ENCODE measurements at places on chromosomes 12 and 14.

GRCh38 chr12:11577658-11578260 lies 71.7 kb upstream of the ETV6 start:
- no peak for DNase-seq

DNA sequence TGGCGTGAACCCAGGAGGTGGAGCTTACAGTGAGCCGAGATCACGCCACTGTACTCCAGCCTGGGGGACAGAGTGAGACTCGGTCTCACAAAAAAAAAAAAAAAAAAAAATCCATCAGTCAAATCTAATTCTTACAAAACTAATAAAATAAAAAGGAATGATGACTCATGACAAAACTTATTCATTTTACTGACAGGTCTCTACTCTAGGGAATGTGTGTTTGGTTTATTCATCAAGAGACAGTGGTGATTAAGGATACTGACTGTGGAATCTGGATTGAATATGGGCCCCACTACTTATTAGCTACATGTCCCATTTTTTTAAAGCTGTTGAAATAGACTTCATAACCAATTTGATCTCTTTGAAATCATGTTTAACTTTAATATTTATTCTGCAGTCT lies 29.3 kb upstream of the GAS2L3 start:
- no peak for DNase-seq

GRCh38 chr12:106753526-106753925 lies 21.0 kb upstream of the RIC8B start:
- no peak for DNase-seq

DNA sequence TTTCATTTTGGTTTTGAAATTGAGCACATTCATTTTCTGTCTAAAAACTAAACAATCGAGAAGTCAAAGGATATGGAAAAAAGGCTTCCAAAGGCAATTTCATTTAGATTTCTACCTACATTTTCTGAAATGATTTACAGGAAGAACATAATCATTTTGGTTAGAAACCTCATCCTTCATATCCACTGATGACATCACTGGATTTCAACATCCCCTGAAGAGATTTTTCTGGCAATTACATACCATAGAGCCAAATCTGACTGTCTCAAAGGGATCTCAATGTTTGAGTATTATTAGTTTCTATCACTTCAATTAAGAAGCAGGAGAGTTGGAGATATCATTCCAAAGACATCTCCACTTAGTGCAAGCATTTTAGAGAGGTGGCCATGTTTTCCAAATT lies 137.8 kb downstream of the TTC7B start:
- no peak for DNase-seq

DNA sequence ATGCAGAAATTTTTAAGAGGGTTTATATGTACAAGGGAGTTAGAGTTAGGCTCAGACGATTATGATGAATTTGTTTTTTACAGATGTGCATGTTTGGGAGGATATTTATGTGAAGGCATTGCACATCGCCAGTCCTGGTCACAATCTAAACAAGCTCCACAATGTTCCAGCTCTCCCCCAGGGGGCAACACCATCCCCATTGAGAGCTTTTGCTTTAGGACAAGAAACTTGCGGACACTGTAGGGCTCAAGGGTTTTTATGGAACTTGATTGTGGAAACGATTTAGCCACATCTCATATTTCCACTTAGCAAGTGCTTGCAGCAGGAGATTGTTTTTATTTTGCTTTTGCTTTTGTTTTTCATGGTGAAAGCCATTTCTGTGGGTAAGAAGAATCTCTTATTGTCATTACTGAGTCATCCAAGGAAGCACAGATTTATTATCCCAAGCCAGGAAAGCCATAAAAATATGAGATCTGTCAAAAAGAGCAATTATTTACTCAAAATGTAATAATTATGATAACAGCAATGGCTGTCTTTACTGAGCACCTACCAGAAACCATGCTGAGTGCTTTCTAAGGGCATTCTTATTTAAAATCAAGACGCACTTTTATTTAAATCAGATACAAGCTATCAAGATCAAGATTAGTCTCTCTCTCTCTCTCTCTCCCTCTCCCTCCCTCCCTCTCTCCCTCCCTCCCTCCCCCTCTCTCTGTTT lies 276.7 kb upstream of the SRRM4 start:
- no peak for DNase-seq

DNA sequence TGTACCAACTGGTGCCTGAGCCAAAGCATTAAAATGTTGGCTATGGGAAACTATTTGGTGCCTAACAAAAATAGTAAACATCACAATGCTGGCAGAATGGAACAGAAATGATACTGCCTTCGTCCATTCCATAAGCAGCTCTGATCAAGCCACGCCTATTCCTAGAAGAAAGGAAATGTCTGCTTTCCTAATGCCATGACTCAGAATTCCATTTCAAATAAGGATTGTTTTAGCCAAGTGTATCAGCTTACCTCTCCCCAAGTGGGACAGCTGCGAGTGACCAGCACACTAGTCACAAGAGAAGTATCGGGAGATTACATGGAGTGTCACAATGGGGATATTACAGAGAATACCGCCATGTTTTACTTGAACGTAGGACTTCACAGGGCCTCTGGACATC lies 38.7 kb downstream of the GLT8D2 start:
- DNase-seq, result no peak

GRCh38 chr12:13887779-13888388 lies 93.5 kb downstream of the GRIN2B start:
- DNase-seq, result no peak

DNA sequence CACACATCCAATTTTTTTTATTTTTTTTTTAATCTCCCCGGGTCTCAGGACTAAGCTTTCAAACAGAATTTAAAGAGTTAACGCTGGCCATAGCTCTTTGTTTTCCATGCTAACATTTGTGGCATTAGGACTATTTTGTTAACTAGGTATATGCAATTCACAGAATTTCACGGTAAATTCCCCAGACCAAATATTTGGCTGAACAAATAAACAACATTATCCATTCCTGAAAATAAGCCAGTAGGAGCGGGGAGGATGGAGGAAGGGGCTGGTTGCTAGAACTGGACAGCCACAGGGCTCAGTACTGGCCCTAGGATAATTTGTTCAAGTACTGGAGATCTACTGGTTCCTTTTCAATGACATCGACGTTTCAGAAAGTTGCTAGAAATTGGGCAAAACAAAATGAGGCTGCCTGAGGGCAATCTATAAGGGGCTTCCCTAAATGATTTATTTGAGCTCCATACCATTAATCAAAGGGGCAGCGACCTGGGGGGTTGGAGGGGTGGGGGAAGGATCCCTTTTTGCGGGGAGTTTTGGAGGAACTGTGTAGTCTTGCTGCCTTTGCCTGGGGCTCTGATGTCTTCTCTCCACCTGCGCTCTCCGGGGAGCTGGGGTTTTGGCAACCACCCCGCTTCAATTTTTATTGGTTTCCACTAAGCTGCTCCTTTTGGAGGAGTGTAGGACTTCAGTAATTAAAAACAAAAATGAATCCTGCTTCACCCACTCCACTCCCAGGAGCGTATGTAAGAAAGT lies 9.0 kb downstream of the BMP4 start:
- no peak for DNase-seq

- DNase-seq, result no peak
These were observed 40.0 kb downstream of the PTPN11 start for GRCh38 chr12:112458751-112459150.

DNA sequence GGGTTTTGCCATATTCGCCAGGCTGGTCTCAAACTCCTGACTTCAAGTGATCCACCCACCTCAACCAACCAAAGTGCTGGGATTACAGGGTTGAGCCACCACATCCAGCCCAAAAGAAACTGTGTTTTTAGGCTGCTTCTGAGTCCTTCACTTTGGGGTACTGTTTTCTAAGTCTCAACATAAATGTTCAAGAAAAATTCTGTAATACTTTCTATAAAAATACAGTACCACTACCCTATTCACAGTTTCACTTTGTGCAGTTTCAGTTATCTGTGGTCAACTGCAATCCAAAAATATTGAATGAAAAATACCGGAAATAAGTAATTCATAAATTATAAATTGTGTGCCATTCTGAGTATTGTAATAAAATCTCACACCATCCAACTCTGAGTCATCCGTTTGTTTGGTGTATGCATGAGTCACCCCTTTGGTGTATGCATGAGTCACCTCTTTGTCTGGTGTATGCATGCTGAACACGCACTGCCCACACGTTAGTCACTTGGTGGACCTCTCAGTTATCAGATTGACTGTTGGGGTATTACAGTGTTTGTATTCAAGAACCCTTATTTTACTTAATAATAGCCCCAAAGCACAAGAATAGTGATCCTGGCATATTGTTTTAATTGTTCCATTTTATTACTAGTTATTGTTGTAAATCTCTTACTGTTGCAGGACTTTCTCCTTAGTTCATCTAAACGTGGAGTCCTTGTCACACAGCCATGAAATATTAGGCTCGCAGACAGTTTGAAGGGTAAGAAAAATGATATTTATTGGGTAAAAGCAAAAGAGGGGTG lies 190.2 kb downstream of the FSCB start:
- no peak for DNase-seq

GRCh38 chr12:106190581-106190980 lies 51.8 kb upstream of the NUAK1 start:
- no peak for DNase-seq

DNA sequence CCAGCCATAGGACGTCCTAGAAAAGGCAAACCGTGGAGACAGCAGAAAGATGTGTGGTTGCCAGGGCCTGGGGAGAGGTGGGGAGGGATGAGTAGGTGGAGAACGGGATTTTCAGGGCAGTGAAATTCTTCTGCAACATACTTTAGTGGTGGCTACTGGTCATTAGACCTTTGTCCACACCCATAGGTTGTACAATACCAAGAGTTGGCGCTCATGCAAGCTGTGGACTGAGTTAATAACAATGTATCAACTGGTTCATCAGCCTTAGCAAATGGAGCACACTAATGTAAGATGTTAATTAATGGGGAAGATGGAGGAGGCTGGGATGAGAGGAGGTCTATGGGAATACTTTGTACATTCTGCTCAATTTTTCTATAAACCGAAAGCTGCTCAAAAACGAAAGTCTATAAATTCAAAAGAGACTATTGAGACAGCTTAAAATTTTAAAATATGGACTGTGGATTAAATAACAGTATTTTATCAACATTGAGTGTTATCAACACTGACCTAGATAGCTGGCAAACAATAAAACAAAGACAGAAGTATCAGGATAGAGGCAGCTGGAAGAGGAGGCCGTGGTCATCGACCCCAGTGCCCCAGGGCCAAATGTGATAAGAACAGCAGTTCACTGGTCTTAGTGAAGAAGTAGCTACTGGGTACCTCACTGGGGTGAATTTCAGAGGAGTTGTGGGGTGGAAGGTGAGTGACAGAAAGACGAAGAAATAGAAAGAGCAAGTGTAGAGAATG lies 90.9 kb downstream of the SYNE3 start:
- no peak for DNase-seq
